ENCODE measurements at places on chromosomes 2 and 18.

DNA sequence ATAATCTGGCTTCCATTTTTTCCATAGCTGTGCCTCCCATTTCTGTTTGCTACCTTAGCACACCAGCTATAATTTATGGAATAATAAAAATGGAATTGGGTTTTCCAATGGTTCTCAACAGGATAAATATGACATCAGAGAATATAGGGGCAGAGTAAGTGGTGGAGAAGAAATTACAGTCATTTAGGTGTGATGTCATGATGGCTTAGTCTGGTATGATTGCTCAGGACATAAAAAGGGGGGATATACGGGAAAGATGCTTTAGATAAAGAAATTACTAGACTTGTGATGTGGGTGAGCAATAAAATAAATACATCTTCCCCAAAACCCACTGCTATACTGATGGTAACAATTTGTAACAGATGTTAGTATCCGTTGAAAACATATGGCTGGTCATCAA, 21.6 kb upstream of the KIF5C start:
- DNase-seq = no peak

DNA sequence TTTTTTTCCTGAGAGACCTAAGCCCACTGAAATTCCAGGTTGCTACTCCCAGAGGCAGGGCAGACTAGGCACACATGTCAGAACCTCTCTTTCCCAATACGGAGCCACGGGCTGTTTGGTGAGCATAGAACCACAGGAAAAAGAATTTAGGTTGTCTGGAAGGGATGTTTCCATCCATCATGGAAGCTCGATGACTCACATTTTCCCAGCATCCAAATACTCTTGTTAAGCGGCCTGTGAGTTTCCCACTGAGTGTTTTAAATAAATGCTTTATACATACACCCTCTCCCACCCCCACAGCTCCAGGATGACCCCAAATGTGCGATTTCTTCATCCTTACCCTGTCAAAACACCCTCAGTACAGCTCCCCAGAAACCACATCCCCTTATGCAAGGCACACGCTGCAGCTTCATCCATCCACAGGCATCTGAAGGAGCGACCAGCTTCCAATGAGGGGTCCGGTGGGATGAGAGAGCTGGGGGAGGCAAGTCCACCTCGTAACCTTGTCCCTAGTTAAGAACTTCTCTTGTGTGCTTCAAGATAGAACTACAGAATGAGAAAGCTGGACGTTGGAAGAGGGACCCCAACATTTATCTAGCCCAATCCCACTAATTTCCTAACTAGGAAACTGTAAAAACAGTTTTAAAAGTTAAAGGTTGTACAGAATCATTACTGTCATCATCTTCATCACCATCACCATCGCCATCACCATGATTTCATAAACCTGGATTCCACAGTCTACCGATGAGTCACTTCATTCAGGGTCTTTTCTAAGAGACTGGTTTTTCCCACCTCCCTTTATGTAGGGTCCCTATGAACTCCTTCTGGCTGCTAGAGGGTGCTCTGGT, 63.5 kb upstream of the FZD7 start:
- no peak for DNase-seq

- DNase-seq = no peak
Observed at GRCh38 chr2:182187130-182187529, 201.5 kb downstream of the PPP1R1C start.

DNA sequence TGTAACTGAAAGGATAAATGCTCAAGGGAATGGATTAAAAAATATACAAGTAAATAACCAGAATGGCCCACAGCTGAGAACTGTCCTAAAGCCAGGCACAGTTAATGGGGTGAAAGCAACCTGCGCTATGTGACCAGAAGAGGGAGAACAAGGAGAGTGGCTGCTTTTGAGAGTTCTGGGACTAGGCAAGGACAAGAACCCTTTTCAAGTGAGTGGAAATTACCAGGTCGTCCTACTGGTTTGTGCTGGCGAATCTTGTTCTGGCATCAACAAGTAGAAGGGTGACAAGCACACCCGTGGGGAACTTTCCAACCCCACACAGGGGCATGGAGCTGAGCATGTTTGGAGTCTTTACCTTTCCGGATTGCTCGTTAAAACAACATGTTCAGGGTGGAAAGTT, 82.8 kb downstream of the TMEM17 start:
- no peak for DNase-seq

GRCh38 chr2:45802499-45803138, 151.1 kb downstream of the PRKCE start:
- no peak for DNase-seq

DNA sequence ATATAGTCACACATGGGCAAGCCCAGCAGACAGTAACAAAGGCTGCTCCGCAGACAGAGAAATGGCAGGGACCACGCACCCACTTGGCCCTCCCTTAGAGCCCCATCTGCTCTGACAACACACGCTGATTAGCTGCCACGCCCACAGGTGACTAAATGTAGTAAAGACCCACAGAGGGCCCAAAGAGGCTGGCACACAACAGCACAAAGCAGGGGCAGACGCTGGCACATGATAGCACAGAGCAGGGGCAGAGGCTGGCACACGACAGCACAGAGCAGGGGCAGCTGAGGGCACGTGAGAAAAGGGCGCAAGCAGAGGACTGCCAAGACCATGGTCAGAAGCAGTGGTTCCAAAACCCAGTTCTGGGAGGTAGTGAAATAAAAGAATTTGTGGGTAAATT, 10.6 kb downstream of the AFG3L2 start:
- no peak for DNase-seq

- no peak for DNase-seq
Observed at GRCh38 chr2:202703091-202703490, 68.3 kb downstream of the FAM117B start.

DNA sequence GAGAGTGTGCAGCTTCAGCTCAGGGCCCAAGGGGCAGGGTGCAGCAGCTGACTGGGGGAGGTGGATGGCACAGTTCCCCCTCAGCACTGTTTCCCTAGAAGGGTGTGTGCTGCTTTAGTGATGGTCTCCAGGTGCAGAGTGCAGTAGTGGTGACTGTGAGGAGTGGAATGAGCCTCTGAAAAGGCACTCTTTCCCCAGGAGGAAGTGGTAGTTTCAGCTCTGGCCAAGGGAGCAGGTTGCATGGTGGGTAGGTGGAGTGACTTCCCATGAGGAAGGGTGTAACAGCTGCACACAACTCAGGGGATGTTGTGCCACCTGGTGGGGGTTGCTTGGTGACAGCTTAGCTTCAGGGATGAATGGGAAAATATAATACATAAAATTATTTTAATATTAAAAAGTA, 251.5 kb upstream of the NXPH2 start:
- no peak for DNase-seq

DNA sequence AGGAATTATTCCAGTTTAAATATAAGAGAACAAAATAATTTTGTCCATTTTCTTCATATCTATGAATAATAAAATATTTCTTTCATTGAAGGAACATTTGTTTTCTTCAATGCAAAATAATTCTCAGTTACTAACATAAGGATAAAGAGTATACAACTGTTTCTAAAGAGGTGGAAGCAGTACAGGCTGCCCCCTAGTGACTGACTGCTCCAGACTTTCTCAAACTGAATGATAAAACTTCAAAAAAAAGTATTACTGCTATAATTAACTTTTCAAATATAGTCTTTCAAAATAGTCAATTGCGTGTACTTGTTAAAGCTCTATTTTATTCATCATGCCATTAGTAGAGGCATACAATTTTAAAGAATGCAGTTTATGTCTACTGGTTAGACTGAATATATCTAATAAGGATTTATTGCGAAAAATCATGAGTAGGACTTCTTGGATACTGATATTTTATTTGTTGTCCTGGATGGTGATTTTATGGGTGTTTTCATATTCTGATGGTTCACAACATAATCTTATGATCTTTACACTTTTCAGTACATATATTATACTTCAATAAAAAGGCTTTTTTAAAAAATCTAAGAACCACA, 100.1 kb downstream of the WDPCP start:
- DNase-seq = no peak

DNA sequence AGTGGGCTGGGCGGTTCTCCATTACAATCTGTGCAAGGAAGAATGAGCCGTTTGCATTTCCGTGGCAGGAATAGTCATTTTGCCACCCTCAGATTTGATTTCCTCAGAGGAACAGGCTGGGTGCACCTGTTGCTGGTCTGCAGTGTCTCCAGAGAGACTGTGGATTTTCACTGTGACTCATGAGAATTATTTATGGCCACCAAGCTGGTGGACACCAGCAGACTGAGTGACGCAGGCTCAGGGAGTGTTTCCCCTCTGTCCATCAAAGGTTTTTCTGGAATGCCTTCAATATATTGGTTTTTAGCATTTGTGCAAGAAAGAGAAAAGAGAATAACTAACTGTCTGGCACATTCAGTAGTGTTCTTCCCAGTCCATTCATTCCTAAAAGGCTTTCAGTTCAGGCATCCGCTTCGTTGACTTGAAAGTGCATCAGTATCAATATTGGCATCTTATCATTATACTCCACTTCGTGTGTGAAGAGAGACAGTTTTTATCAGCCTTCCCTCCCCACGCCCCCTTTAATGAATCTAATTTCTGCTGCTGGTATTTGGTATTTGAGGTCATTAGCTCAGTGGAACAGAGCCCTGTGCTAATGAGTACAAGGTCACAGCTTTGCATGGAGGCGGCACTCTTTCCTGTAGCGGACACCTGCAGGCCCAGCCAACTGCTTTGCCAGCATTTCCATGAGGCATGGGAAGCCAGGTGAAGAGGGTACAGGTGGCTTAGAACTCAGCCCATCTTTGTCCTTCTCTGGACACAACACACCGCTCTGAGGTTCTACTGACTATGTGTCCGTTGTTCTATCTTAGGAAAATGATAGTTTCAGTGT, 39.9 kb downstream of the PRKCE start:
- DNase-seq = no peak

DNA sequence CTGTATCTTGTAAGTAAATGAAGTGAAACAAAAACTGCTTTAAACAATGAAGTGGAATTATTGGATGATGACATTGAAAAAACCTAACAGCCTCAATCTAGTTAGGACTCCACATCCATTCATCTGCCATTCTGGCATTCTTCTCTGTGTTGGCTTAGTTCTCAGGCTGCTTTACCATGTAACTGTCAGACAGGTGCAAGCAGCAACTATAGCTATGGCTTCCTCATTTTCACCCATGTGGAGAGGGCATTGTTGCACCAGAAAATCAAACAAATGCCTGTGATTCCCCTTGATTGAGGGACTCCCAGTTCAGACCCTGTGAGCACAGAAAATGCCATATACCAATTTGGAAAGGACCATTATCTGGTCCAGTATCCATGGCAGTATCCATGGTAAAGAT, 129.5 kb upstream of the NYAP2 start:
- no peak for DNase-seq

DNA sequence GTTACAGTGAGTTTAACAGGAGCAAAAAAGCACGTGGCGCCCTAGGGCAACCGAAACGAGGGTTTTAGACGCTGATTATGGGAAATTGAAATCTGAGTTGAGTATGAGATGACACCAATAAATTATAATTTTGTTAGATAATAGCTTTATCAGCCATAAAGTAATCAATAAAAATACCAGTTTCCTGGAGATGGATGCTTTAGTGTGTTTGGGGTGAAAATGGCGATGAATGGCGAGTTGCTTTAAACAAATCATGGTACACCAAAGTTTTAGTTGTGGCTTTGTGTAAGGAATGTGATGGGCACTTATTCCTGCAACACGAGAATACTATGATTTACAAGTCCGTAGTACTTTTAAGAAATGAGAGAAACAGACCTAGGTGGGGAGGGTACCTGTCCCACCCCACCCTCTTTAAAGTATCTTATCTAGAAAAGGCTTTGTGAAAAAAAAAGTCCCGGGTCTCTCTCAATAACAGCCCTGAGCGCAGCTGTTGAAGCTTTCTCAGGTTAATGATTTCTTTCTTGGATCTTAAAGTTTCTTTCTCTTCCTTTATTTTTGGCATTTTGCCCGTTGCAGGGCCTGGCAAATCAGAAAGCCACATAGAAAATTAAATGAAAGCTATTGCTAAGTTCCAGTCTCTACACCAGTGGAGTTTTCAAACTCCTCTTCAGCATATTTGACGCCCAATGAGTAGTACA, 1.5 kb upstream of the RRM2 start:
- DNase-seq = no peak

DNA sequence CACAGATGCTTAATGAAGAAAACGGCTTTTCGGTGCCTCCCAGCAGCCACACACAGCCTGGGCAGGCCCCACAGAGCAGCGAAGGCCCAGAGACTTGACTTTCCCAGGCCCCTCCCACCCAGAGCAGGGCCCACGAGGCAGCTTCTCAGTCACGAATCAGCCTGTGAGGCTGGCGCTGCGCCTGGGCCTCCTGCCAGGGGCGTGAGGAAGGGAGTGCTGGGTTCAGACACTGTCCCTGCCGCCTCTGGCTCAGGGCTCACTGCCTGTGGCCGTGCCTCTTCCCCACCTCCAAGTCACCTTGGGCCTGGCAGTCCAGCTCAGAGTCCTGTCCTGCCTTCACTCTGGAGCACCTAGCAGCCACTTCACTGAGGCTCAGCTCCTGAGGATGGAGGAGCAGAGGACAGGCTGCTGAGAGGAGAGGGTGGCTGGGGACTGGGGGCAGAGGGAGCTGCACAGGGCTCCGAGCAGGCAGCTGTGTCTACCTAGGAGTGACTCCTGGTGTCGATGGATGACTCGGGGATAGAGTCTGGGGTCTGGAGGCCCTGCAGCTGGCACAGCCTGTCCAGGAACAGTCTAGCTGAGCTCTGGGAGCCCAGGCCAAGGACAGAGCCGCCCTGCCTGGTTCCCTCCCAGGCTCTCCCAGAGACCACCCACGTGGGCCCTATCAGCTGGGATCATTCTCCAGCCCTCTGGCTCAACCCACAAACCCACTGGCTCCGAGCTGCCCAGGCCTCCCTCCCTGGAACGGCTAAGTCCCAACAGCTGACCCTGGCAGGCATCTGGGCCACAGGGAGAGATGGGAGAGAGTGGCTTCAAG, 36.4 kb upstream of the FOSL2 start:
- no peak for DNase-seq

DNA sequence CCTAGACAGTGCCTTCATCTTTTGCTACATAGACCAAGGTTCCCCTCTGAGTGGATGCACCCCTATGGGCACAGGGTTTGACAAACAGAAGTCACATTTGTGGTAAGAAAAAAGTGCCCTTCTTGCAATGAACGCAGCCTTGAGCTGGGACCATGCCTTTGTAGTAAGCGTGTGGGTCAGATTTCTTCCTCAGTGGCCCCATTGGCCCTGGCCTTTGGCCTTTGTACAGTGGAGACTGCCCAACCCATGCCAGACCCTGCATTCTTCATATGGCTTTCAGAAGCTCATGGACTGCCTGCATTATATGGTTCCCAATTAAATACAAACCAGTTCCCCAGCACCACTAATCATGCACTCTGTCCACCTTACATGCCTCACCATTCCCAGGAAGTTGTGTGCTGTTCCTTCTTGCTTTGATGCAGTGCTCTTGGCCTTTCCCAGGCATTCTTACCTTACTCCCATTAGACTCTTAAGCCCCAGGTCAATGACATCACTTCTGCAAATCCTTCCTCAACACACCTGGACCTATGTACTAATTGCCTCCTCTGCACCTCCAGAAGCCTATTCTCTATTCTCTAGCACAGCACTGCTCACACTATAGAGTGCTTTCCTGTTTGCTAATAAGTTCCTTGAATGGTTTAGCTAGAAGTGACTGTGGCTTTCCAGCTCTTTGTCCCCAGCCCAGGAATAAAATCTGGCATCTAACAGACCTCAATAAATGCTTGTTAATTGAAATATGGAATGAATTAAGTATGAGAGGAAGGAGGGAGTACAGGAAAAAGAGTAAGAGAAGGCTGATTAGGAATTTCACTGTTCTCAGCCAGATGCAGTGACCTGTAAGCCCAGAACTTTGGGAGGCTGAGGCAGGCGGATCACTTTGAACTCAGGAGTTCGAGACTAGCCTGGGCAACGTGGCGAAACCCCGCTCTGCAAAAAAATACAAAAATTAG, 60.2 kb downstream of the TMEM247 start:
- DNase-seq = no peak

GRCh38 chr18:64127172-64127571, 21.7 kb downstream of the LINC00305 start:
- DNase-seq = no peak

- no peak for DNase-seq
Observed at GRCh38 chr2:144941743-144942488, 422.0 kb upstream of the ZEB2 start.

Data from activated naive CD4-positive, alpha-beta T cell treated with Interleukin-2 at 50 U/mL for 16 hours (primary cell).